ENCODE measurements at places on chromosomes 12 and 14.
A peak's percentile ranks its signal among the peaks of the same experiment; 100 is the strongest.

DNA sequence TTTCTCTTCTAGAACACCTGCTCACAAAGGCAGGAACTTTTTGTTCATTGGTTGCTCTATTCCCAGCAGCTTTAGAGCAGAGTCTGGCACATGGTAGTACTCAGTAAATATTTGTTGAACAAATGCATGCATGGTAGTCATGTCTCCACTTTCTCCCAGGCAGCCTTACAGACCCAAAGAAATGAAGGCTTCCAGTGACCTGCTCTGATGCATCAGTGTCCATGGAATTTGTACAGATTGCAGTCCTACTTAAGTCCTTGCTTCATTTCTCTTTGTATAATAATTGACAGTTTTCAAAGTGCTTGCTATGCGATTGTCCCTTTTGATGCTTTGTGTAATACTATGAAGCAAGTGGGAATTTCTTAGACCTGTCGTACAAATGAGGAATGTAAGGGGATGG is 119.6 kb downstream of the DERA start:
- no peak for DNase-seq

DNA sequence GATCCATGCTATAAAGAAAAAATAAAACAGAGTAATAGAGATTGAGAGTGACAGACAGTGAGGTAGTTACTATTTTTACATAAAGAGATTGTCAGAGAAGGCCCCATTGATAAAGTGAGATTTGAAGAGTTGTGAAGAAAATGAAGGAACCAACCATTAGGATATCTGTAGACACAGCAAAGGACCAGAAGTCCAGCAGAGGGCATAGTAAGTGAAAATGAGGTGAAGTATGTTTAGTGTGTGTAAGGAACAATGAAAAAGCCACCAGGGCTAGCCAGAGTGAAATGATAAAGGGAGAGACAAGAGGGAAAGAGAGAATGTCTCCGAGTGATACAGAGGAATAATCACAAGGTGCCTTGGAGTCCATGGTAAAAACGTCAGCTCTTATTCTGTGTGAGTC is 411.0 kb downstream of the NELL2 start:
- DNase-seq, result no peak

GRCh38 chr12:110266980-110267620 is 13.9 kb upstream of the ATP2A2 start:
- DNase-seq, result no peak

DNA sequence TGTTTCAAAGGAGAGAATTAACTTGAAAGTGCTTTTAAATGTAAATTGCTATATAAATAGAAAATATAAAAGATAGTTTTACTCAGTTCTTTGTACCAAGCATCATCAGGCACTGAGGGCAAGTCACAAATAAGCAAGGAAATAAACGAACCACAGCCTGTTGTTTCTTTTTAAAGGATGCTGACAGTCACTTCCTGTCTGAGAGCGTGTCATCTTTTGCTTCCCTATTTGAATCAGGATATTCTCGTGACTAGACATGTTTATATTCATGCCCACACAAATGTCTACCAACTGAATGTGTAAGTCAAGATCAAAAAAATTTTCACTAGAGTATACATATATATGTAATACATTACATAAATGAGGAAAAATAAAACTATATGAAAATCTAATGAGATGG is 31.4 kb upstream of the SLC2A13 start:
- no peak for DNase-seq

GRCh38 chr14:26526137-26526536 is 71.7 kb downstream of the NOVA1 start:
- peak; percentile 26 for DNase-seq

DNA sequence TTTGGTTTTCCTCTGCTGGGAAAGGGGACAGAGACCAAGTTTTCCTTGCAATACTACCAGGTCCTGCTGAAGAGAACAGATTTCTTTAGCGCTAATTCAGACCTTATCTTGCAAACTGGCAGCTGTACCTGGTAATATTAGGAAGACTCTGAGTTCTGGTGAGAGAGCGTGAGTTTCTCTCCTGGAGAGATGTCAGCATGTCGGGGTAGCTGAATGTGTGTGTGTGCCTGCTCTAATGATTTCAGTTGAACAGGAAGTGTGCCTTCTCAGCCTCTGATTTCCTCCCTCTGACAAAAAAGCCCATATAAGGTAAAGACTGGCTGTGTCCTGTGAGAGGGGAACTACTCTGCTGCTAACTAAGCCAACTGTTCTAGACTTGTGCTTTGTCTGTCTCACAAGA is 10.3 kb upstream of the ERP27 start:
- no peak for DNase-seq

GRCh38 chr12:4769073-4769472 is 48.9 kb downstream of the GALNT8 start:
- DNase-seq, result no peak

- no peak for DNase-seq
Observed at GRCh38 chr14:38211255-38211735, 3.6 kb downstream of the SSTR1 start.

DNA sequence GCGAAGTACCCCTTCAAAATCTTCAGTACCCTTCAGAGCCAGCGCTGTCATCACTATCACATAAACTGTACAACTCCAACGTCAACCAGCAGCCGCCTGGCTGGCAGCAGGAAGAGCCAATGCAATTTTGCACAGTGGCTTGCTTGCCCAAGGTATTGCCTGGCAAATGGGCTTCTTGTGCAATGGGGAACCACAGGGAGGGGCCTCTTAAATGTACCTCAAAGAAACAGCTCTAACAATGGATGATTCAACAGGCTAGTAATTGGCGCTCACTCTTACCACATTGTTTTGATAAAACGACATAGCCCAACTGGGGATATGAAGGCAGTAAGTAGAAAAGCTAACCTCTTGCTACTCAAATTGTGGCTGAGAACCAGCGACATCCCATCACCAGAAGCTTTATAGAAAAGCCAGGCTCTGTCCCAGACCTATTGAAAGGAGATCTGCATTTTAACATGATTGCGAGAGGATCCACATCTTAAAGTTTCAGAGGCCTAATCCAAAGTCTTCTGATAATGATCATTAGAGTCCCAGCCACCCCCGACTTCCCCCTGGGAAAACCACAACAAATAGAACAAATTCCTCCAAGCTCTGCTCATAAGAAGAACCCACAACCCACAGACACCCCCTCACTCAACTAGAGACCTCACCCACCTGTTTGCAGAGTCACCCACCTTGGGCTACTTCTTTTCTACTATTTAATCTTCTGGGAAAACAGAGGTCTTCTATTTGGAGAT is 125.3 kb upstream of the HIF1A start:
- no peak for DNase-seq

DNA sequence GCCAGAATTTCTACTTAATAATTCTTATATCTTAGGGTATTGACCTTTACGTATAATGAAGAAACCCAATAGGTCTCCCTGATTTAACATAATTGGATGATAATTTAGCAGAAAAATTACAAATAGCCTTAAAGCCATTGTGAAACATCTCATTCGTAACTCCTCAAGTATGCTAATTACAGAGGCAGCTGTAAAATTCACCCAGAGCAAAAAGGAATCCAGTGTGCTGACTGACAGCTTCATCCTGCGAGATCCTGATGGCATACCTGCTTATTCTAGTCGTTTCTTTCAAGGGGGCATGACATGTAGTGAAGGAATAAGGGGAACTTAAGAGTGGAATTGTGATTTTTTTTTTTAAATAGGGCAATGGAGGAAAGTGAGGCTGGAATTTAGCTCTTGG is 291.5 kb downstream of the FUT8 start:
- no peak for DNase-seq

- no peak for DNase-seq
Observed at GRCh38 chr12:69331519-69331908, 16.7 kb upstream of the LYZ start.

- DNase-seq, result no peak
Observed at GRCh38 chr14:24283796-24284460, 12.5 kb upstream of the RABGGTA start.

GRCh38 chr14:105093431-105094192 is 28.4 kb upstream of the GPR132 start:
- DNase-seq, result peak; percentile 23

- no peak for DNase-seq
Observed at GRCh38 chr14:58746261-58746660, 108.5 kb downstream of the DACT1 start.

DNA sequence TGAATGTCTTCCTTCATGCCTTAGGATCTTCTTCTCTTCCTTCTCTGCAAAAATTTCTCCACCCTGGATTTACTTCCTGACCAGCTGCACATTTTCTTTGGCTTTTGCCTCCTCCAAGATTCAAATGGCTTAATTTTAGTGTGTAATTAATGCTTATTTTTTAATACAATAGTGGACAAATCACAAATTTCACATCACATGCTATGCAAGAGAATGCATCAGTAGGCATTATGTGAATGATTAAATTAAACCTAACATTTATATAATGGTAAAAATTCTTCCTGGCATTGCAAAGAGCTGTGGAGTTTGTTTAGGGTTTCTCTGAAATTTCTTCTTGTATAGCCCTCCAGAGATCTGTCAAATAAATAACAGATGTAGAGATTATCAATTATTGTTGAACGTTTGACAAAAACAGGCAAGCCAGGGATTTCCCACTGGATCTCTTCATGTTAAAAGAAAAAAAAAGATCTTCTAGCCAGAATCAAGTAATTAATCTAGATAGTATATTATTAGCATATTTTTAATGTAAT is 84.4 kb downstream of the NAV3 start:
- DNase-seq, result no peak

- DNase-seq, result no peak
Observed at GRCh38 chr14:93510056-93510455, 79.3 kb downstream of the UNC79 start.

DNA sequence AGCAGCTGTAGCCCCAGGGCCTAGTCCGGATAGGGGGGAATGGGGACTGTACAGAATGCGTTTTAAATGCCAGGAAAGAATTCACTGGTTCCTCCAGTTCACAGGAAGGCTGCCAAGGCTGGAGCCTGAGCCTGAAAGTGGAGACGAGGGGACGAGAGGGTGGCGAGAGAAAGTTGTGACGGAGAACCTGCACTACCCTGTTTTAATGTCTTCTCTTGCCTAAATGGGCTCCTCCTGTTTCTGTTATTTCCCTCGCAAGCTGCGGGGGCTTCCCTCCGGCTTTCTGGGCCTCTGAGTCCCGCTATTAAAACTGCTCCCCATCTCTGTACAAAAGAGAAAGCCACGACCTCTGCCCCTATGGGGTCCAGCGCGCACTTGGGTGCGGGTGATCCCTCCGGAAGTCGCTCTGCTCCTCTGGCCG is 4.5 kb downstream of the C1QL4 start:
- no peak for DNase-seq

DNA sequence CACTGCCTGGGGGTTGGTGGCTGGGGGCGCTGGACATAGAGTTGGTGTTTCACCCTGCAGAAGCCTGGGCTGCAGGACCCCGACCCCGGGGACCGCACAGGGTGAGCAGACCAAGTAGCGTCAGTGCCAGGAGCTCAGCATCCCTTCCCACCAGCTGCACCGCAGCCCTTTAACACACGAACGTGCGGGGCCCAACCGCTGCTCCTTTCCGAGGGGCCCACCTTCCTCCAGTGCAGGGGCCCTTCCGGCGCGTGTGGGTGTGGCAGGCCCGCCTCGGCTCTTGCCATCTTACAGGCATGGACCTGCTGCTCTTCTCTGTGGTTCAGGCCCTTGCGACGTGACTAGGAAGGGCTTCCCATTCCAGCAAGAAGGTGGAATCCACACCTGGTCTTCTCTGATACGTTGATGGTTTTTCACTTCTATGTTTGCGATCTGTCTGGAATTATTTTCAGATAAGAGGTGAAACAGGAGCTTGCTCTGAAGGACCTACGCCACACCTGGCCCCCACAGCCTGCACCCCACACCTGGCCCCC is 47.8 kb downstream of the LRCOL1 start:
- DNase-seq, result no peak

GRCh38 chr12:120534203-120534702 is at the start of gene RNF10:
TSS of gene RNF10 (plus strand) at chr12:120534356. CDS start at chr12:120534812, 456 bp downstream.
- DNase-seq, result peak; percentile 67

DNA sequence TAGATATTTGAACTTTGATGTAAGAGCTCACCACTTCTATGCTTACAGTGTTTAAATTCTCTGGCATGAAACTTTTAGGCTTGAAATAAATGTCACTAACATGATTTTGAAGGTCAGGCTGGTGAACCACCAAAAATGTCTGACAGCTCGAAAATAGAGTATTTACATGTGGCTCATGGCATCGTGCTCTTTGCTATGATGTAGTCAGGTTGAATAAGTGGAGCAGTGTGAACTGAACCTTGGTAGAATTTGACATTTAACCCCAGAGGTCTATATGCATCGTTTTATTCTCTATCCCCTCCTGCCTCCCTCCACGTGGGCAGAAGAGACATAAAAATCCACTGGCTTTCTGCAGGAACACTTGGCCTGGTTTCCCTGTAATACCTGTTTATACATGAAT is 369.7 kb upstream of the ATP2B1 start:
- DNase-seq, result no peak

GRCh38 chr14:79573486-79573885 is 637.8 kb downstream of the DIO2 start:
- no peak for DNase-seq
